SK-N-SH (cell line): ENCODE measurements at places on chromosomes 7 and 10. TPM values are rescaled to one million over a fixed set of nuclear protein-coding genes. Genes with fewer than 3 reads are reported as not detected.

DNA sequence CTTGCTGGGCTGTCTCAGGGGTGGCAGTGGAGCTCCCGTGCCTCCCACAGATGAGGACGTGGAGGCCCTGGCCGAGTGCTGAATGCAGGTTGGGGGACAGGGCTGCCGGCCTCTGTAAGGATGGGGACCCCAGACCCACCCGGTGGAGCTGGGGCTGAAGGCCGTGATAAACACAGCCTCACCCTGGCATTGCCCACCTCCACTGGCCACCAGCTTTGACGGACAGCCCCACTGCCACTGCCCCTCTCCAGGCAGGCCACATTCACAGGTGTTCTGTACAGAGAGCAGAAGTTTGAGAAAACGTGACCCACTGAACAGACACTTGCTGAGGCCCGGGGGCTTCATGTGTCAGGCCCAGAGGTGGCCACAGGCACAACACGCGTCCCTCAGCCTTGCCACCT is 126.2 kb downstream of the LHPP start:
- no peaks in the 10 kb centered on the region for H3K36me3 ChIP-seq
- H3K27ac ChIP-seq, result no peak overlapping the region
- H3K4me1 ChIP-seq, result peaks cover 8% of the 10 kb centered on the region; the same call in 1 of the 2 replicates
- H3K4me3 ChIP-seq, result no peak overlapping the region
- no peak for DNase-seq

DNA sequence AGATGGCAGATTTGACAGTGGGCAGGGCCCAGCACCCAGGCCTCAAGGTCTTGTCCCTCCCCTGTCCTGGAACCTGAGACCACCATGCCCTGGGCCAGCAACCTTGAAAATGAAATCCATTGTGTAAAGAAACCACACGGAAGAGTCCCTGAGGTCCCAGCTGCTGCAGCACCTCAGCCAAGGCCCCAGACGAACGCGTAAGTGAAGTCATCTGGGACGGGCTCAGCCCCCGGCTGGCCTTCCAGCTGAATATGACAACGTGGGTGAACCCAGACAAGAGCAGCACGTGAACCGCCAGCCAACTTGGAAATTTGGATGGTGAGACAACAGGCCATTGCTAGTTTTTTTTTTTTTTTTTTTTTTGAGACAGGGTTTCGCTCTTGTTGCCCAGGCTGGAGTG is 70.3 kb downstream of the CYTH3 start:
- H3K36me3 ChIP-seq, result no peaks in the 10 kb centered on the region
- no peaks in the 10 kb centered on the region for H3K27me3 ChIP-seq
- no peak overlapping the region for H3K27ac ChIP-seq
- no peak overlapping the region for H3K4me3 ChIP-seq

GRCh38 chr10:12712293-12712983 is 289.1 kb downstream of the CCDC3 start:
- no peak overlapping the region for H3K27ac ChIP-seq
- H3K27me3 ChIP-seq, result no peaks in the 10 kb centered on the region
- no peak overlapping the region for H3K4me3 ChIP-seq
- no peak for DNase-seq

DNA sequence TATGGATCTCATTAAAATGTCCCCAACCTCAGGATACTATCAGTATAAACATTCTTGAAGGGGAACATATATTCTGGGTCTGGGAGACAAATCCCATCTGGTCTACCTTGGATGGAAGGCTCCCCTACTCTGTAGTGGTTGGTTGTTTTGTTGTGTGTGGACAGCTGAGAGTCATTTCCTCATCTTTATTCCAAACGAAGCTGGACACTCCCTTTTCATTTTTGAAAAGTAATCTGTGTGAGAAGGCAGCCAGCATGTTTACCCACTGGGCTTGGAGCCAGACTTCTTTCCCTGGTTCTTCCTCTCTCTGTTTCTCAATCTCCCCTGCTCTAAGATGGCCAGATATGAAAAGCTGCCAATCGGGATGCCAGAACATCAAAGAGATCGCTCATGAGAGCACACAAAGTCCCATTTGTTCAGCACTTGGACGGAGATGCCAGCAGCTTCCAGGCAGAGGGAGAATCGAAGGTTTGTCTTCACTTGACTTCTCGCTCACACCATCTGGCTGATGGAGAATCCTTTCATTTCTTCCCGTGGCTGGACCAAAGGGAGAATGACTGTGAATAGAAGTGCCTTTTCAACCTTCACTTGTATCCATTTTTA is 108.1 kb upstream of the AGR3 start:
- H3K27ac ChIP-seq, result no peak overlapping the region
- no peaks in the 10 kb centered on the region for H3K36me3 ChIP-seq
- H3K4me1 ChIP-seq, result peaks cover 5% of the 10 kb centered on the region
- H3K4me3 ChIP-seq, result no peak overlapping the region

DNA sequence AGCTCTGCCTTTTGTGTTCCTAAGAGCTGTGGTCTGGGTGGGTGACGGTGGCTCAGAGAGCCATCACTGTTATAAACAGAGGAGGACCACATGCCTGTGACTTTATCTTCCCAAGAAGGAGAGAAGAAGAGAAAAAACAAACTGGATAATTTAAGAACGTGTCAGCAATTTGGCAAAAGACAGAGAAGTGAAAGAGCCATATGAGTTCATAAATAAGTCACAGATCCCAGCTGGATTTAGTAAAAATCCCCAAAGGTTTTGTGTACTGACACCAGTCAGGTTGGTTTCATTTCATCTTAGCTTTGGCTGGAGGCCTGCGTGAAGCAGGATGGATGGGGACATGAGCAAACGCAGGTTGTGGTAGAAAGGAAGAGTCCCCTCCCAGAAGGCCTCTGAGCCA is 120.7 kb downstream of the CXCL12 start:
- H3K4me1 ChIP-seq, result peaks cover 43% of the 10 kb centered on the region
- H3K36me3 ChIP-seq, result no peaks in the 10 kb centered on the region
- no peak for DNase-seq
- H3K27ac ChIP-seq, result no peak overlapping the region

Gene NKX2-3
- polyA plus RNA-seq, result not detected in 2 replicates

DNA sequence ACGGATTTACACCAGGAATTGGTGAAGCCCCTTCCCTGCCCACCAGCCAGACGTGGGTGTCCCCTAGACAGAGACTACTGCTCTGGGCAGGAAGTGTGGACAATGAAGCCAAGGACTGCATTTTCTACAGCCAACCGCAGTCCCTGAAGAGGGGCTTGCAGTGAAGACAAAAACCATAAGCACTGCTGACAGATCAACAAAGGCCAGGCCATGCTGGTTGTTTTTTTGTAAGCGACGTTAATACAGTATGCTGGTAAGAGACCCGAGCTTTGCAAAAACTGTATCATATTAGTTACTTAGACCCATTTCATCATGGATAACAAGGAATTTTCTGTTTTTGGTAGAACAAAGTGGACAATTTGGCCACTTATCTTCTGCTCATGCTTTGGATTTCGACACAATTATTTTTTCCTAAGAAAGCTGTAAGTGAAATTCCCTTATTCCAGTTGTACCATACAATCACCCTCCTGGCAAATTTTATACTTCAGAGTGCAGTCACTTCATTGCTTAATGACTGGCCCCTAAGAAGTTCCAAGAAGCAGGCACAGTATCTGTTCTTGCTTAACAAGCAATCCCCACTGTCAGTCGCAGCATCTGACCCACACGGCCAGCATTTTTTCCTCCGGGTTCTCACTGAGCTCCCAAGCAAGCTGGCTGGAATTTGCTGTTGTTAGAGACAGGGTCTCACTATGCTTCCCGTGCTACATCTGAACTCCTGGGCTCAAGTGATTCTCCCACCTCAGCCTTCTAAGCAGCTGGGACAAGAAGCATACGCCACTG is 163.5 kb downstream of the PARD3 start:
- DNase-seq, result no peak
- H3K36me3 ChIP-seq, result no peaks in the 10 kb centered on the region
- no peak overlapping the region for H3K27ac ChIP-seq
- H3K4me1 ChIP-seq, result no peaks in the 10 kb centered on the region

- no peaks in the 10 kb centered on the region for H3K27me3 ChIP-seq
- DNase-seq, result no peak
- no peak overlapping the region for H3K4me3 ChIP-seq
- H3K4me1 ChIP-seq, result no peaks in the 10 kb centered on the region
Observed at GRCh38 chr7:98698976-98699375, 81.9 kb downstream of the NPTX2 start.

- H3K4me1 ChIP-seq, result no peaks in the 10 kb centered on the region
- no peaks in the 10 kb centered on the region for H3K36me3 ChIP-seq
- H3K27me3 ChIP-seq, result no peaks in the 10 kb centered on the region
- no peak for DNase-seq
- no peak overlapping the region for H3K27ac ChIP-seq
- no peak overlapping the region for H3K4me3 ChIP-seq
Observed at GRCh38 chr10:84525120-84525806, 196.9 kb downstream of the CCSER2 start.

DNA sequence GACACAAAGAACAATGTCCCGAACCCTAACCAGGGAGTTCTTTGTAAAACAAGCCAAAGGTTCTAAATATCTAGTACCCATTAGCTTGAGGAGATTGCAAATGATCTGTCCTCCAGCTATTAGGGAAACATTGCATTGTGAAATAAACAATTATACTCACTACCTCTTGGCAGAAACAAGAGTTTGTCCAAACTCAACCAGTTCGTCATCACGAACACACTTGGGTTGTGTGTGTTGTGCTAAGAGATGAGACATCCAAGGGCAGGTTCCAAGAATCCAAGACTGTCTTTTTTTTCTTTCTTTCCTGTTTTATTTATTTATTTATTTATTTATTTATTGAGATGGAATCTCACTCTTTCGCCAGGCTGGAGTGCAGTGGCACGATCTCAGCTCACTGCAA is 793.1 kb upstream of the AUTS2 start:
- no peaks in the 10 kb centered on the region for H3K27me3 ChIP-seq
- H3K36me3 ChIP-seq, result no peaks in the 10 kb centered on the region
- H3K4me3 ChIP-seq, result no peak overlapping the region
- H3K27ac ChIP-seq, result no peak overlapping the region
- H3K4me1 ChIP-seq, result no peaks in the 10 kb centered on the region
- no peak for DNase-seq

- no peaks in the 10 kb centered on the region for H3K36me3 ChIP-seq
- H3K4me3 ChIP-seq, result no peak overlapping the region
- no peaks in the 10 kb centered on the region for H3K4me1 ChIP-seq
- no peak for DNase-seq
- peaks cover 19% of the 10 kb centered on the region; the same call in 1 of the 2 replicates for H3K27me3 ChIP-seq
Observed at GRCh38 chr7:130703851-130704250, 17.5 kb upstream of the TSGA13 start.

GRCh38 chr10:74771054-74771453 is 55.3 kb upstream of the KAT6B start:
- H3K36me3 ChIP-seq, result no peaks in the 10 kb centered on the region
- H3K27ac ChIP-seq, result no peak overlapping the region
- no peak for DNase-seq
- no peak overlapping the region for H3K4me3 ChIP-seq

DNA sequence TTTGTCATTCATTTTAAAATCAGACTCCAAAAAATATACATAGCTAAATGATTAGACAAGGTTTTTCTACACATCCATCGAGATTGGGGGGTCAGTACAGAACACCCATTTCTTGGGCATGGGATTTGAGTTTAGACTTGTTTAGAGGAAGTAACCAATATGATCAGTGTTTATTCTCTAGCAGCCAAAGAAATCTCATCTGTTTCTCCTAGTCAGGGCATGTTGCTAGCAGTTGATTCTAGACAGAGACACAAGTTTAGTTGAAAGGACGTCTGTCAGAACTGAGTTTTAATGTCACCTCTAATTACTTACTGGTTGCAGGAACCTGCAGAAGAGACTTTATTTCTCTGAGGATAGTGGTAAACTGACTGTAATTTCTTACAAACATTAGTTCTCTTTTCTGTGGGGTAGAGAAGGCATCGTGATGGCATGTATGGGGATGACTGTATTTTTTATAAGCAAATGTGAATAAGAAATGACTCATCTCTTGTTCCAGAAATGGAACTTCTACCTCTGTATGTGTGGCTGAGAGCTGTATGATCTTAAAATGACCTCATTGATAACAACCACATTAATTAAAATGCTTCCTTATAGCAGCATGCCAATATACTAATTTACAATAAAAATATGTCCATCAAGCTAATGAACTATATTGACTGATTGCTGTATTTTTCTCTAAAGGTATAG is 30.6 kb upstream of the RHOBTB1 start:
- H3K27me3 ChIP-seq, result no peaks in the 10 kb centered on the region
- peak overlapping the region; percentile 66 for H3K27ac ChIP-seq
- peaks cover 14% of the 10 kb centered on the region; the same call in 1 of the 2 replicates for H3K4me1 ChIP-seq
- H3K4me3 ChIP-seq, result no peak overlapping the region

Gene EIF4H
- 443 and 468 TPM in 2 replicates for polyA plus RNA-seq

DNA sequence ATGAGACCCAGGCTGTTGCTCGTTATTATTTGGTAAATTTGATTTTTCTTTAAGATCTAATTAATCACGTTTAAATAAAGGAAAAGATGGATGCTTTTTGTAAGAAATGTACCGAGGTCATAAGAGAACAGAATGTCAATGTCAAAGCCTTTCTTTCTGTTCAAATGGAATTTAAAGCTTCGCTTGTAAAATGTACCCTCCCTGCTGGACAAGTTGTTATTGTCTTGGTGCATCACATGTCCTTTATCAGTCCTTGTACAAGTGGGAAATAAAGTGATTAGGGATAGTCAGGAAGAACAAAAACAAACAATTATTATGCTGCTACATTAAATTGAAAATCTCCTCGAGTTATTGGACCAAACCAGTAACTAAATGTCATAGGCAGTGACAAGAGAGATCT is 363.2 kb downstream of the PHTF2 start:
- no peak for DNase-seq
- H3K36me3 ChIP-seq, result no peaks in the 10 kb centered on the region
- no peak overlapping the region for H3K27ac ChIP-seq
- H3K4me1 ChIP-seq, result no peaks in the 10 kb centered on the region
- no peaks in the 10 kb centered on the region for H3K27me3 ChIP-seq

Gene COBL
- under 0.01 TPM in 1 of 2 replicates, not detected in the other for polyA plus RNA-seq

Gene ENTPD7
- polyA plus RNA-seq, result 3.9 and 6.2 TPM in 2 replicates

DNA sequence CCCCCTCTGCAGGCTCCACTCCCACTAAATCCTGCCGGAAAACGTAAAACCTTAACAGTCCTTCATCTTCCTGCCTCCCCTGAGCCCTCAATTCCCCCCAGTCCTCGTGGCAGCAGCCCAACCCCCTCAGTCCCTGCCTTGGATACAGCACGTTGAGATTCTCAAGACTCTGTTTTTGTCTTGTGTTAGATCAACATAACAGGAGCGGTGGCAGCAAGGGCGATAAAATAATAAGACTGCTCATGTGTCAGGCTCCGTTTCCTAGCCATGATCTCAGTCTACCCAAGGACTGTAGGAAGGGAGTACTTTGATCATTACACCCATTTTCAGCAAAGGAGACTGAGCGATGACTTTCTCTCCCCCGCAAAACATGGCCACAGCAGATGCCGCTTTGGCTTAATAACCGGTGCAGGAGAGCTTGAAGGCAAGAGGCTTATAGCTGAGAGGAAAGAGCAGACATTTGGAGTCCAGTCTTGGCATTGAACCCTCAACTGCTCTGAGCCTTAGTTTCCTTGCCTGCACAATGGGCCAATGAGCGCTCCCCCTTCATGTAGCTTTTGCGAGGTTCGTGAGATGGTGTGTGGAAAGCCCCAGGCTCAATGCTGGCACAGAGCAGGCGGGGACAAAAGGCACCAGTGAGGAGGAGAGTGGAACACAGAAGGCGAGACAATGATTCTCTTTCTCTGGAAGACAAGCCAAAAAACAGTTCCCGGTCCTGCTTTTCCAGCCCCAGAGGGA is 42.1 kb upstream of the PCBD1 start:
- peaks cover 27% of the 10 kb centered on the region; the same call in 1 of the 2 replicates for H3K4me1 ChIP-seq
- no peak for DNase-seq
- H3K27me3 ChIP-seq, result no peaks in the 10 kb centered on the region
- H3K36me3 ChIP-seq, result no peaks in the 10 kb centered on the region
- no peak overlapping the region for H3K4me3 ChIP-seq
